ENCODE measurements at places on chromosomes 3 and 15. TPM values are rescaled to one million over a fixed set of nuclear protein-coding genes. Genes with fewer than 3 reads are reported as not detected.

EOMES gene
- 0.75 TPM for total RNA-seq

RTP3 gene
- total RNA-seq: 35.1 TPM

GPR27 gene
- total RNA-seq: 0.17 TPM

ANP32A gene
- total RNA-seq: 30.5 TPM

MEIS2 gene
- total RNA-seq: 12.6 TPM

SLC25A36 gene
- 20.5 TPM for total RNA-seq

NME9 gene
- not detected for total RNA-seq

RTP4 gene
- 0.93 TPM for total RNA-seq

TICRR gene
- total RNA-seq: under 0.01 TPM

LYSMD4 gene
- total RNA-seq: 8.1 TPM

FGD5 gene
- 2.8 TPM for total RNA-seq

AGTR1 gene
- total RNA-seq: 52.2 TPM

MRPL46 gene
- total RNA-seq: 16.1 TPM

EFCAB12 gene
- 0.37 TPM for total RNA-seq

MOBP gene
- total RNA-seq: not detected

ZPLD1 gene
- 0.08 TPM for total RNA-seq

MESP2 gene
- not detected for total RNA-seq

TRA2B gene
- total RNA-seq: 96.2 TPM
